Esophagus mucosa (tissue), 1 donor: ENCODE measurements at places on chromosomes 6 and 20.

DNA sequence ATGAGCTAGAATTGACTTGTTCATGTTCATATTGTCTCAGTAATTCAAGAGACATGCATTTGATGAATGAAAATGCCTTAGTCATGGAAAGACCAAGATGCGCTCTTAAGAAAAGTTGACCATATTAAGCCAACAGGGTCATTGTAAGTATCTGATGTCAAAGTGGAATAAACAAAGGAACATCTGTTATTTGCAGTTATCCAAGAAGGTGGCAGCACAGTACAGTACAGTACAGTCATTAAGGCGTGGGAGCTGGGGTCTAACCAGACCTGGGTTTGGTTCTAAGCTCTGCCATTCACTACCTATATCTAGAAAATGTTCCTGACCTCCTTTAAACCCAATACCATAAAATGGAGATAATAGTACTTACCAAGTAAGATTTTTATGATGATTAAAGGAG is 178.1 kb downstream of the BACH2 start:
- no peak for ATAC-seq

GRCh38 chr6:84798257-84798656 is 33.9 kb upstream of the TBX18 start:
- ATAC-seq: no peak

DNA sequence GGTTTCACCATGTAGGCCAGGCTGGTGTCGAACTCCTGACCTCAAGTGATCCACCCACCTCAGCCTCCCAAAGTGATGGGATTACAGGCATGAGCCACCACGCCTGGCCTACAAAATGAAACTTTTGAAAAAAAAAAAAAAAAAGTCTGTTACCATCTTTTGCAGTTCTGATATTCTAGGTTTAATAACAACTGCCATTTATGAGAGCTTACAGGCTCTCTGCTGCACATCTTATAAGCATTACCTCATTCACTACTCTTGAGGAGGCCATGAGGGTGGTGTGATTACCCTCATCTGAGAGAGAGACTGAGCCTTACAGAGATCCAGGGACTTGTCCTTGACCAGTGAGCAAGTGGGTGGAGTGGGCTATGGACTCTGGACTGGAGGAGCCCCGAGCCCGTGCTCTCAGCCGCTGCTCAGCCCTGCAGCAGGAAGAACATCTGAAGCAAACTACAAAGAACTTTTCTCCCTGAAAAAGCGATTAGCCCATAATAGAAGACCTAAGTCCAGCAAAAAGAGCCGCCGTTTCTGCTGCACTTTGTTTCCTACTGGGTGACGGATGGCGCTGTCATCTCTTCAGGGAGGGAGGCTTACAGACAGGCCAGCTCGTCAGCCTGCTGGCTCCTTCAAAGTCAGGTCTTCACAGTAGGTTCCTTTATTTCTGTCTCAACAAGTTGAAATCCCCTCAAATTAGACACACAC is 119.8 kb upstream of the AKAP12 start:
- no peak for ATAC-seq

- no peak for ATAC-seq
Measured at GRCh38 chr20:54572665-54573435, 97.5 kb downstream of the DOK5 start.

DNA sequence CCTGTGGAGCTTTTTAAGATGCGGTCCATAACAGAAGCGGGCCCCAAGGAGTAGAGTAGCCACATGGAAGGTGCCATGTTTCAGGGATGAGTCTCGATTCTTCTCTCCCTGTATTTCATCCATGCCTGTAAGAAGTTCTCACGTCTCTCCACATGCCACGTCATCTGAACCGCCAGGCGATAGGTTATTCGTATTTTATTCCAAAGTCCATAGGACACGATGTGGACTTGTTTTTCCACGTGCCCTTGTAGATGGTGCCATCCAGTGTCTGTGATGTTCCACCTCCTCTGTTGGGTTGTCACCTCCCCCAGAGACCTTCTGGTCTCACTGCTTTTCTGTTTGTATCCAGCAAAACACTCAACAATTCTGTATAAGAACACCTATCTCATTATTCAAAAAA is 17.6 kb downstream of the HEBP2 start:
- no peak for ATAC-seq

DNA sequence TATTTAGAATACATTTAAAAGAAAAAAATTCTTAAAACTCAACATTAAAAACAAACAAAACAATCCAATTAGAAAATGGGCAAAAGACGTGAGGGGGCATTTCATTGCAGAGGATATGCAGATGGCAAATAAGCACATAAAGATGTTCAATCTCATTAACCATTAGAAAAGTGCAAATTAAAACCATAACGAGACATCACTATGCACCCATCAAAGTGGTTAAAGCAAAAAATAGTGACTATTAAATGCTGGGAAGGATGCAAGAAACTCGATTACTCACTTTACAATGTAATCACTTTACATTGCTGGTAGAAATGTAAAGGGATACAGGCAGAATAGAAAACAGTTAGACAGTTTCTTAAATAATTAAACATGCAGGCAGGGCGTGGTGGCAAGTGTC is 59.0 kb downstream of the BCAS1 start:
- no peak for ATAC-seq

- no peak for ATAC-seq
Measured at GRCh38 chr6:161265975-161266374, 7.9 kb downstream of the AGPAT4 start.
